Fibroblast of skin of left biceps (primary cell): ENCODE measurements at places on chromosomes 7 and 10.

DNA sequence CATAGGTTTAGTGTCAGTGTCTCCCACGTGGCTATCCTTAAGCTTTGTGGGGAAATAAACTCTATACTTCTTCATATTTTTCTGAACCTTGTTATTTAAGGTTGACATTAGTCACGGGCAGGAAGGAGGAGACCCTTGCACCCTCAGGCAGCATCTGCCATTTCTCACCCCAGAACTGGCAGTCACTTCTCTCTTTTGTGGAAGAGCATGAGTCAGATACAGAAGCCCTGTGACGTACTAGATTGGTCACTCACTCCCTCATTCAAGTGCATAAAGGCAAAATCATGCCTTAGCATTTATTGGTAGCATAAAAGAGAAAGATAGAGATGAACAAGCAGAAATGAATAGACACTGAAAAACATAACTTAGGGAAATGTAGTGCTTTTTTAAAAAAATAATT is 206.0 kb upstream of the MDFIC start:
- DNase-seq: no peak

DNA sequence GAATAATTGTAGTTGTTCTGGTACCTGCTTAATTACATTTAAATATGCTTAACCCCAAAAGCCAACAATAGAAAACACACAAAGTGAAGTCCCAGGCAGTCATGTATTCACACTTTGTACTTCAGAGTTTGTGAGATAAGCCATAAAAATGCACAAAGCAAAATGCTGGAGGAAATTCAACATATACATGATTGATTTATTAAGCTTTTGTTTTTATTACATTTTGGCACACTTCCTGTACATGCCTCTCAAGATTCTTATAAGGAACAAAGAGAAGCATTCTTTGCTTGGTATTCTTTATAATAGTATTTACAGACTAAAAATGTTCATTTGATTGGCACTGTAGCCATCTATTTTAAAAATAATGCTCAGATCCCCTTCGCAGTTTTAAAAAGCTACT is 107.7 kb upstream of the ANK3 start:
- DNase-seq: no peak

- no peak for DNase-seq
These were observed 99.8 kb upstream of the GJD4 start for GRCh38 chr10:35505241-35505873.

- DNase-seq: no peak
These were observed 73.8 kb downstream of the TAF3 start for GRCh38 chr10:7892146-7892545.

GRCh38 chr10:20299034-20299736 is 483.0 kb downstream of the PLXDC2 start:
- peak; percentile 7 for DNase-seq

- no peak for DNase-seq
These were observed 33.6 kb downstream of the ZEB1 start for GRCh38 chr10:31352436-31353226.

DNA sequence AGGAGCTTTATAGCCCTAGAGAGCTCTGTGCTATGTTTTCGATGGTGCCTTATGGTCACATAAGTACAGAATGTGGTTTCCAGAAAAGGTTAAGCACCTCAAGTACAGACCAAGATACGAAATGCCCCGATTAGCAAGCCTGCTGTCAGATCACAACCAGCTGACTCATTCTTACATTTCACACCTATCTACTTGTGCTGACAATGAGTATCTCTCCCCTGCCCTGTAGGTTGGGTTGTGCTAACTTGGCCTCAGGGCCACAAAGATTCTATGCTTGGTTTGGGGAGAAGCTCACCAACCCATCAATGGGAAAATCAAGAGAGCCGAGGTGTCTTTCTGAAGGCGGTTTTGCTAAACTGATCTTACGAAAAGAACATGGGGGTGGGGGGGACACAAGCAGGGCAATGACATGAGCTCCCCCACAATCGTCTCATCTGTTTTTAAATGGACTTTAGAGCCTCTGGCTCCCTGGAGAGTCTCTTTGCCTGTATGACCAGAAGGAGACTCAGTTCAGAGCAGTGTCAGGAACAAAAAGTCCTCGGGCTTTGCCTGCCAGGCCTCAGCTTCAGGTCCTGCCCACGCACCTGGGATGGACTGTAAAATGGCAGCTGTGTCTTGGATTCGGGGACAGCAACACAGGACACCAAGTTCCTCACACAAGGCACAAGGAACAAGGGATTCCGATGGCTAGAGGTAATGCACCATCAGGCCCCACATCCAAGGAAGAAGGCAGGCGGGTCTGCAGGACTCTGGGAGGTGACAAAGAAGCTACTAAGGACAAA is 55.1 kb downstream of the FAM53B start:
- DNase-seq: no peak

DNA sequence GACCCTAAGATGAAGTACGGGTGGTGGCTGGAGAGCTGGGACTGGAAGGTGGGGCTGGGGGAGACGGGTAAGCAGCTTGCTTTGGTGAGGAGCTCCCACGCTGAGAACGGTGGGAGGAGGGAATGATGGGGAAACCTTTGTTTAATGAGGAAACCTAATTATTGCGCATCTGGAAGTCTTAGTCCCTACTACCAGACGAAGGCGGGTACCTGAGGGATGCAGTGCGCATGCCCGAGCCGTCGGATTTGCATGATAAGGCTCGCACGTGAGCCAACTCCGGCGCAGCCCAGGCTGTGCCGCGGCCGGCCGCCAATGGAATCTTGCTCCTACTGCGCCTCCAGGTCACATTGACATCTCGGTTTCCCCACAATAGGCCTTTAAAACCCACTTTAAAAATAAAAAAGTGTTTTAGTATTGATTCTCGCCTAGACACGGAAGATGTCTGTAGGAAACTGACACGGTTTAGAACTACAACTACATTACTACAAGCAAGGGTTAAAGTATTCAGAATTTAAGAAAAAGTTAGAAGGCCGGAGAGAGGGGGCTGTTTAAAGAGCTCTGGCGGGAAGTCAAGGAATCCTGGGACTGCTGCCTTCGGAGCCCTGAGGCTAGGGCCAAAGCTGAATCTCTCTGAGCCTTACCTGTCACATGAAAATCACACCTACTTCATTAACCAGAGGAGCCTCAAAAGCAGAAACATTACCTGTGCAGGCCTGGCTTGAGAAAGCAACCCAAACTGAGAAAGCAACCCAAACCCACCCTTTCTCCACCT is 12.1 kb upstream of the DLX6 start:
- DNase-seq: no peak

DNA sequence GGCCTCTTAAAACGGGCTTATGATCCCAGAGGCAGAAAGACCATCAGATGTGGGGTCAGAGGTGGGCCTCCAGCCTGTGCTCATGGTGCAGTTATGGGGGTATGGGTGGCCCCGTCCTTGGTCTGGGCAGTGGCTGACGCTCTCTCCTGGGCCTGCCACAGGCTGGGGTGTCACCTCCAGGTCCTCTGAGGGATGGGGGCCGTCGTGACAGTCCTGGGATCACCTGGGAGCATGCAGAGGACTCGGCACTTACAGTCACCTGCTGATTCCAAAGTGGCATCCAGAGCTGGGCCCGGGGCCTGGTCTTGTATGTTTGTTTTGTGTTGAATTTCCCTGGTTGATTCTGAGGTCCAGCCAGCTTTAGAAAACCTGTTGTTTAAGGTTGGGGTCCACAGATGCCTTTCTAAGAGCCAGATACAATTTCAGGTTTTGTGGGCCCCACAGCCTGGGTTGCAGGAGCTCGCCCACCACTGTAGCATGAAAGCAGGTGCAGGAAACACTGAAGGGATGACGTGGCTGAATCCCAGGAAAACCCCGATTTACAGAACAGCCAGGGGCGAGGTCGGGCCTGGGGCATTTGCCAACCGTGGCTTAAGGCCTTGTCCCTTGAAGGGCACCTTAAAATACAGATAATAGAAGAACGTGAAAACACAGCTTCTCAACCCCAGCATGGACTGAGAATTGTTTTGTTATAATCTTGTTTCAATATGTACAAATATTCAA is 170.7 kb upstream of the PPP2R2D start:
- no peak for DNase-seq

DNA sequence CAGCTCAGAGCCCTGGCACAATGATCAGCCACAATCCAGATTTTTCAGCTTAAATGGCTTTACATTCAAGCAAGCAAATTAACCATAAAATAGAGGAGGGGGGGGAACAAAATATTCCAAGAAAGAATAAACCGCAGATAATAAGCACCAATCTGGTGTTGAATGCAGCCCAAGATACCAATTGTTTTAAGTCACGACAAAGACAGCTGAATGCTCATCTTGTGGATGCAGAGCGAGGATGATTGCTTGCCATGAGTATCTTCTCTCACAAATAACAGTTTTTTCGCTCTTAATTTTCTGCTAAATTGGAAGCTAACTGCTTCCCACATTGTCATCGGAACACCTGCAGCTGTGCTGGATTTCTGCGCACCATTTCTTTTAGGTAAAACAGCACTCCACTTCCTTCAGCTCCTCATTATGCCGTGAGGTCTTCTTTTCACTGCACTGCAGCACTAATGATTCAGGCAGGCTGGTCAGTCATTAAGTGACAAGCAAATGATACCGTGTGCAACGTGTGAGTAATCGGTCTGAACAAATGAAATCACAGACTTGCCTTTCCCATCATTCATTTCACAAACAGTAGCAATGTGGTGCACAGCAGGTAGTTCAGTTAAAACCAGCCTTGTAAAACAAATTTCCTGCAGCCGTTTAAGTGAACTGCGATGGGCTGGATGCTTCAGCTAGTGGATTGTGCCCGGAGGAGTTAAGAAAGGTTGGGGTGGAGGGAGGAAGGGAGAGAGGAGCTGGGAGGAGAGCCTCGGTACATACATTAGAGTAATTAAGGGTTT is 106.4 kb upstream of the CDCA7L start:
- DNase-seq: no peak

DNA sequence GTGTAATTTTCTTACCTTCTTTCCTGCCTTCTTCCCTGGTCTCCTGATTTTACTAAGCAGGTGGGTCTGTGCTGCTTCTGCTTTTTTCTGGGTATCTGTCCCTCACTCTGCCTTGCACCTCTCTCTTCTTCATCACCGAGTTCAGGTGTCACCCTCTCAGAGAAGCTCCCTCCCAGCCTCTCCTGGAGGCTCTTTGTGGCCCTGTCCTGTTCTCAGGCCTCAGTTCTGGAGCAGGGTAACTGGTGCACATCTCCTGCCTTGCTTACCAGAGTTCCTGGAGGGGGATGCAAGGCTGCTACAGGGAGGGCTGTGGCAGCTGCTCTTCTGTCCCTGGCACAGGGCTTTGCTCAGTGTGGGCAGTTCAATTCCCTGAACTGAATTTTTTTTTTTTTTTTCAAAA is 66.1 kb downstream of the RBM33 start:
- no peak for DNase-seq

GRCh38 chr10:44310762-44311562 is 73.9 kb downstream of the CXCL12 start:
- DNase-seq: no peak

DNA sequence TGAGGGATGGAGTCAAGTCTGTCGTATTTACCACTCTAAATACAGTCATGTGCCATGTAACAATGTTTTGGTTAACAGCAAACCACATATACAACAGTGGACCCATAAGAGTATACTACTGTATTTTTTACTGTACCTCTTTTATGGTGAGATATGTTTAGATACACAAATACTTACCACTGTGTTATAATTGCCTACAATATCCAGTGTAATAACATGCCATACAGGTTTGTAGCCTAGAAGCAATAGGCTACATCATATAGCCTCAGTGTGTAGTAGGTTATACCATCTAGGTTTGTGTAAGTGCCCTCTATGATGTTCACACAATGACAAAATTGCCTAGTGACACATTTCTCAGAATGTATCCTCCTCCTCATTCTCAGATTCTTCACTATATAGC is 110.4 kb downstream of the FAM107B start:
- no peak for DNase-seq

DNA sequence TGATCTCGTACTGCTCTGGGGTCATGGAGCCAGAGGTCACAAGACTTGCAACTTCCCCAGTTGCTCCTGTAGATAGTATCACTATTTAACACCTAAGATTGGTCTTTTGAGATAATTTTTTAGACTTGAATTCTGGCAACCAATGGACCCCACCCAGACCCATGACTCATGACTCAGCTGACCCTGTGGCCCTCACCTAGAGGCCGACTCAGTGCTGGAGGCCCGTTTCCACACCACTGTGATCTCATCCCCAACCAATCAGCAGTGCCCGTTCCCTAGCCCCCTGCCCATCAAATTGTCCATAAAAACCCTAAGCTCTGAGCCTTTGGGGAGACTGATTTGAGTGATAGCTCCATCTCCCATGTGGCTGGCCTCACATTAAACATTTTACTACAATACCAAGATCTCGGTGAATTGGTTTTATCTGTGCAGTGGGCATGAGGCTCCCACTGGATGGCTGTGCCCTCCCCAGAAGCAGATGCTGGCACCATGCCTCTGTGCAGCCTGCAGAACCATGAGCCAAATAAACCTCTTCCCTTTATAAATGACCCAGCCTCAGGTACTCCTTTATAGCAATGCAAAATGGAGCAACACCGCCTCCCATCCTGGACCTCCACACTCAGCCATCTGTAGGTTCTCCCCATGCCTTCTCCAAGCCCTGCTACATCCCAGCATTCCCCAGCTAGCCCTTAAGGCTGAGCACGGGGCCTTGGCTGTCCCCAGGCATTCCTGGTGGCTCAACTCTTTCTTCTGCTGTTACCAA is 98.8 kb downstream of the PRKAG2 start:
- no peak for DNase-seq

DNA sequence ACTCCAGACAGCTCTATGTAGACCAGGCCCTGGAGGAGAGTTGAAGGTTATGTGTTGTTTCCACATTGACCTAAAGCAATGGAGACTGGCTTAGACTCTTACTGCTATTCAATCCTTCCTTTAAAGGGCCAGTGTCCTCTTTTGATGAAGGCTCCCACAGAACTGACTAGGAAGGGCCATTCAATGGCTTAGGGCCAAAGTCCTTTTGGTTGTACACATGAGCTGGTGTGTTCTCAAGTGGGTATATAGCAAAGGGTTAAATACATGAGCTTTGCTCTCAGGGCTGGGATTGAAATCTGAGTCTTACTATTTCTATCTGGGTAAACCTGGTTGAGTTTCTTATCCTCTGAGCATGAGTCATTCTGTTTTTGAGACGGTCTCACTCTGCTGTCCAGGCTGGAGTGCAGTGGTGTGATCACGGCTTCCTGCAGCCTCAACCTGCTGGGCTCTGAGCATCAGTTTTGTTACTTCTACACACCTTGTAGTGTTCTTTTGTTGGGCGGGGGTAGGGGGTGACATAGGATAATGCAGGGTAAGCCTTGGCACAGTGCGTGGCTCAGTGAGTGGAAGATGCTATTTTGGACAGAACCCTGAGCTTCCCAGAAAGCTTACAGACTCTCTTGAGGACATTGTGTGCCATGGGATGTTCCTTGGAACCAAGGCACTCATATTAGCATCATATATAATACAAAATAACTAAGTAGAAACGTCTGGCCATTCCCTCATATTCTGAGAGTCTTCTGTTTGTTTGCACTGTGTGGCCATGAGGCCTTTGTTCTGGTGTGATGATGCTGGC is 90.1 kb downstream of the ABCC2 start:
- DNase-seq: no peak

- no peak for DNase-seq
These were observed 99.8 kb downstream of the CCDC71L start for GRCh38 chr7:106561151-106561550.

- no peak for DNase-seq
These were observed 124.9 kb downstream of the DLG5 start for GRCh38 chr10:77801474-77802161.
